ENCODE measurements at places on chromosomes 2 and 18. TPM values are rescaled to one million over a fixed set of nuclear protein-coding genes. Genes with fewer than 3 reads are reported as not detected.

SERPINB4 gene
- not detected for total RNA-seq

GRCh38 chr2:136384531-136385303, 266.8 kb upstream of the CXCR4 start:
- H3K27me3 ChIP-seq, result no peaks in the 10 kb centered on the region
- H3K36me3 ChIP-seq, result peaks cover 2% of the 10 kb centered on the region
- H3K27ac ChIP-seq, result peak overlapping the region; percentile 99
- no peak overlapping the region for H3K4me3 ChIP-seq
- H3K4me1 ChIP-seq, result peaks cover 39% of the 10 kb centered on the region

C2orf66 gene
- total RNA-seq, result 0.42 TPM

DNA sequence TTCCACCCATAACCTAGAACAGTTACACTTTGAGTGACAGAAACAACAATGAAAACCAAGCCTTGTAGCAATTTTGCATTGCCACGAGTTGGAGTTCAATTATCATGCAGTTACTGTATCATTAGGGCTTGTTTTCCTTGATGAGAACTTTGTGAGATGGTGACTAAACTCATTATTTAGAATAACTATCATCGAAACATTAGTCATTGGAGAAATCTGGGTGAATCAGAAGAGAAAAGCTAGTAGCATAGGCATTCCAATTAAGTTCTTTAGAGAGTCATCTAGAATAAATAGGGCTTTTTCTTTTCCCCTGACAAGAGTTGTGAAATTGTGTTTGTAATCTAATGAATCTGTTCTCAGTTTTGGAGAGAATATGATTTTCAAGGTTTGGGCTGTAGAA, 122.8 kb upstream of the DOCK10 start:
- H3K27me3 ChIP-seq, result peaks cover 8% of the 10 kb centered on the region
- no peak overlapping the region for H3K4me3 ChIP-seq
- no peak overlapping the region for H3K27ac ChIP-seq
- DNase-seq, result no peak

ZNF516 gene
- 2.0 TPM for total RNA-seq

GRCh38 chr2:28390746-28391563, 1.7 kb upstream of the FOSL2 start:
- peak overlapping the region; percentile 94 for H3K27ac ChIP-seq
- H3K4me1 ChIP-seq, result peaks cover 29% of the 10 kb centered on the region
- H3K27me3 ChIP-seq, result no peaks in the 10 kb centered on the region
- DNase-seq, result no peak
- peak overlapping the region; percentile 87 for H3K4me3 ChIP-seq

- peaks cover 31% of the 10 kb centered on the region for H3K4me1 ChIP-seq
- no peaks in the 10 kb centered on the region for H3K36me3 ChIP-seq
- no peak overlapping the region for H3K4me3 ChIP-seq
- DNase-seq, result no peak
Measured at GRCh38 chr2:85953476-85953875, 64.7 kb upstream of the ST3GAL5 start.

DNA sequence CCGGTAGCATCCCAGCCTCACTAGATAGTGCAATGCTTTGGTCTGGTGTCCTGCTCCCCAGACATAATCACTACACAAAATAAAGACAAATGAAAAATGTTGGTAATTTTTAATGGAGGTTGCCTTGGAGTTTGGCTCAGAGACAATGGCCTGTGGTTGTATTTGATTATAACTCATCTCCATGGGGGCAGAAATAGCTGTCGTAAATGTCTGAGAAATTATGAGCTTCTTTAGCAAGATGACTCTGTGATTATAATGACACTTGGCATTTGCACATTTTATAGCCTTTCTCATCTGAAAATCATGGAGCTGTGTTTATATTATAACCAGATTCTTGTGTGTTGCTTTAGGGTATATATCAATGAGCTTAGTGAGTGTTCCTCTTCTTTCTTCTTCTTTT, 1779.7 kb upstream of the CELF4 start:
- H3K27me3 ChIP-seq, result no peaks in the 10 kb centered on the region
- no peak overlapping the region for H3K27ac ChIP-seq
- no peaks in the 10 kb centered on the region for H3K4me1 ChIP-seq
- H3K36me3 ChIP-seq, result no peaks in the 10 kb centered on the region

DNA sequence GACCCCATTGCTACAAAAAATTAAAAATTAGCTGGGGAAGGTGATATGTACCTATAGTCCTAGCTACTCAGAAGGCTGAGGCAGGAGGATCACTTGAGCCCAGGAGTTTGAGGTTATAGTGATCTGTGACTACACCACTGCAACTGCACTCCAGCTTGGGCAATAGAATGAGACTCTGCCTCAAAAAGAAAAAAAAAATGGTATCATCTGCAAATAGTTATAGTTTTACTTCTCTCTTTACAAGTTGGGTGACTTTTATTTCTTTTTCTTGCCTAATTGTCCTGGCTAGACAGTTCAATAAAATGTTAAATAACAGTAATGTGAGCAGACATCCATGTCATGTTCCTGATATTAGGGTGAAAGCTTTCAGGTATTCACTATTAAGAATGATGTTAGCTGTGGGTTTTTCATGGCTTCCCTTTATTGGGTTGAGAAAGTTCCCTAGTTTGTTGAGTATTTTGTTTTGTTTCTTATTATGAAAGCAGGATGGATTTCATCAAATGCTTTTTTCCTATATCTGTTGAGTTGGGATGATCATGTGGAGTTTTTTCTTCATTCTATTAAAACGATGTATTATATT, 24.9 kb upstream of the ACOXL start:
- H3K27me3 ChIP-seq, result peaks cover 74% of the 10 kb centered on the region
- H3K4me1 ChIP-seq, result no peaks in the 10 kb centered on the region

- H3K4me3 ChIP-seq, result no peak overlapping the region
- H3K4me1 ChIP-seq, result no peaks in the 10 kb centered on the region
- H3K27ac ChIP-seq, result no peak overlapping the region
- no peak for DNase-seq
- peaks cover 2% of the 10 kb centered on the region for H3K36me3 ChIP-seq
- H3K27me3 ChIP-seq, result no peaks in the 10 kb centered on the region
Measured at GRCh38 chr2:23700627-23701026, 226.3 kb downstream of the ATAD2B start.

TXNL1 gene
- total RNA-seq, result 94.2 TPM

DNA sequence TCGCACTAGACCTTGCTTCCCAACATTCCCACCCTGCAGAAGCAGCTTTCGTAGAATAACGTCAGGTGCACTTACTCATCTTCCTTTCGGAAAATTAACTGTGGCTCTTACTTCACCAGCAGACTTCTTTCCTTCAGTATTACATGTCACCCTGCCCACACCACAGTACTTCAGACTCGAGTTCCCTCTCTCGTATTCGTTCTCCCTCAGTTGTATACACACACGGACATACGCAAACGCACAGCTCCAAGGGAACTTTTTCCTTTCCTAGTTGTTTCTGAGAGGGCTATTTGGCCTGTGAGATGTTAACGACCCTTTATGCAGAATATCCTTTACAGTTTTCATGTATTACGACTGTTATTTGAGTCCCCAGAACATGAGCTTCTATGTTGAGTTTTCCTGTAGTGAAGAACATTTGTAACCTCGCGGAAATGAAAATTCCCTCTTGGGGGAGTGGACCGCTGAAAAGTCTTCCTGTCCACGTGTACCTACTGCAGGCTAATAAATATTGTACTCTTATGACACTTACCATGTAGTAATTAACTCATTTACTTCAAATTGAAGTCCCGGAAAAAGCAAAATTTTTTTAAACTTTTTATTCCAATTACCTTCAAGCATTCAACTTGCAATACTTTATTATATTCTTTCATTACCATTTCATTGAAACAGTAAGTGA, 908 bp downstream of the ERLEC1 start:
- peak overlapping the region; percentile 97 for H3K27ac ChIP-seq
- no peak for DNase-seq
- H3K4me1 ChIP-seq, result peaks cover 47% of the 10 kb centered on the region
- H3K36me3 ChIP-seq, result peaks cover 8% of the 10 kb centered on the region
- no peaks in the 10 kb centered on the region for H3K27me3 ChIP-seq

DNA sequence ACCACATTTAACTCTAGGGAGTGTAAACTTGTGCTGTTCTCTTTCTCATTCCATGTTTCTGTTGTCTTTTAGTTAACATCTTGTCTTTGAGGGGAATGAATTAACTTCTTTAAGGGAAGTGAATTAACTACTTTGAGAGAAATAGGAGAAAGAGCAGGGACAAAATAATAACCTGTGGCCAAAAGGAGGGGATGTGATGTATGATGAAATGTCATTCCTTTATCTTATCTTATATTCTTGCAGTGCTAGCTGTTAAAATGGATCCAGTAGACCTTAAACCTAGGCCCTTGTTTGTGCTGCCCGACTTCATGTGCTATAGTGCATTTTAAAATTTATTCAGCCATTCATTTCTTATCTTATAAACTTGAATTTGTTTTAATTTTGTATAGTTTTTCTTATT, 18.4 kb downstream of the ABI2 start:
- no peak for DNase-seq
- H3K27me3 ChIP-seq, result no peaks in the 10 kb centered on the region
- no peak overlapping the region for H3K4me3 ChIP-seq

DNA sequence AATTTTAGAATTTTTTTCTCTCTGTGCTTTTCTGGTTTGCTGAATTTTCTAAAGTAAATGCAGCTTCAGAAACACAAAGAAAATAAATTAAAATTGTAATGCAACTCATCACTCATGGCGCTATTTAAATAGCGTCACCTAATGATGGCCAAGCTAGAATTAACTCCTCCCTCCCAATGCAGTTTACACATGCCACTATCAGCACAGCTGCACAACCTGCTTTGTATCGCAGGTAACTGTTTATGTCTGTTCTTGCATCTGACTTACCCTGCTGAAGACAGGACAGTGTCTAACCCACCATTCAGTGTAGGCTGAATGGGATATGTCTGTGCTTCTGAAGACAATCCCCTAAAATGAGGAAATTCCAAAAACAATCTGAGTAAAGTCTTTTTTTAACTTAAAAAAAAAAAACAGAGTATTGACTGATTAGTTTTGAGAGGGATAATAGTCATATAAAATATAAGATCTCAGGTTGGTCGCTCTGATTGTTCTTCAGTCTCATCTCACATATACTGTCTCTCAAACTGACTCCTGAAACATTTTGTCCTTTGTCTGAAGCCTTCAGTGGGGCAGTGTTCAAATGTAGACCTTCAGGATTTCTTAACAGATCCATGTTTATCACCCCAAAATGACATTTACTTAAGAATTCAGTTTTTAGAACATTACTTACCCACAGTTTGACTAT, 271.4 kb downstream of the ZEB2 start:
- DNase-seq, result no peak
- H3K36me3 ChIP-seq, result peaks cover 15% of the 10 kb centered on the region
- peak overlapping the region; percentile 22 for H3K4me3 ChIP-seq
- H3K27ac ChIP-seq, result peak overlapping the region; percentile 57
- H3K4me1 ChIP-seq, result peaks cover 14% of the 10 kb centered on the region
- no peaks in the 10 kb centered on the region for H3K27me3 ChIP-seq

DNA sequence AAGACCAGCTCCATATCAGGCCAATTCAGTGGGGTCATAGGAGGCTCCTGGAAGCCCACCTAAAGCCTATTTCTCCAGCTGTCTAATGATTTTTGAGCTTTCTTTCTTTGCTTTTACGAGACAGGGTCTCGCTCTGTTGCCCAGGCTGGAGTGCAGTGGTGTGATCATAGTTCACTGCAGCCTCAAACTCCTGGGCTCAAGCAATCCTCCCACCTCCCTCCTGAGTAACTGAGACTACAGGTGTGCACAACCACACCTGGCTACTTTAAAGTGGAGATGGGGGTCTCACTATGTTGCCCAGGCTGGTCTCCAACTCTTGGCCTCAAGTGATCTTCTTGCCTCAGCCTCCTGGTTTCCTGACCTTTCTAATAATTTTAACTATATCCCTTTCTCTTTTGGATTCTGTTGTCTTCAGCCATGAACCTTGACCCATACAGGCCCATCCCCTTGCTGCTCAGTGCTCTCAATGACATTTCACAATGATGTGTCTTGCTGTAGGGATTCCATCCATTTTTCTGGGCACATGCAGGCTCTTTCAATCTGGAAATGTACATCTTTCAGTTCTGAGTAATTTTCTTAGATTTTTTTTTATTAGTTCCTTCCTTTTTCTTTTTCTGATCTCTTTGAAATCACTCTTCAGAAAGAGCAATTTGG, 29.7 kb downstream of the GNLY start:
- peaks cover 12% of the 10 kb centered on the region for H3K27me3 ChIP-seq
- DNase-seq, result no peak
- H3K4me1 ChIP-seq, result peaks cover 3% of the 10 kb centered on the region
- no peak overlapping the region for H3K4me3 ChIP-seq

Measured in activated T-helper 1 cell treated with anti-CD3 and anti-CD28 coated beads, Interleukin-12 subunit alpha, Interleukin-12 subunit beta, Interleukin-2, Interleukin-4 antibody, amounts not matched to agents 30 ng/mL and 10 ng/mL and 1 ng/mL, durations not matched to agents 14 hours and 24 hours and 36 hours (primary cell).